Frontal cortex (tissue), 4 donors: ENCODE measurements at places on chromosomes 6 and 20.

- DNase-seq: no peak
Measured at GRCh38 chr6:101682937-101683336, 289.4 kb downstream of the GRIK2 start.

DNA sequence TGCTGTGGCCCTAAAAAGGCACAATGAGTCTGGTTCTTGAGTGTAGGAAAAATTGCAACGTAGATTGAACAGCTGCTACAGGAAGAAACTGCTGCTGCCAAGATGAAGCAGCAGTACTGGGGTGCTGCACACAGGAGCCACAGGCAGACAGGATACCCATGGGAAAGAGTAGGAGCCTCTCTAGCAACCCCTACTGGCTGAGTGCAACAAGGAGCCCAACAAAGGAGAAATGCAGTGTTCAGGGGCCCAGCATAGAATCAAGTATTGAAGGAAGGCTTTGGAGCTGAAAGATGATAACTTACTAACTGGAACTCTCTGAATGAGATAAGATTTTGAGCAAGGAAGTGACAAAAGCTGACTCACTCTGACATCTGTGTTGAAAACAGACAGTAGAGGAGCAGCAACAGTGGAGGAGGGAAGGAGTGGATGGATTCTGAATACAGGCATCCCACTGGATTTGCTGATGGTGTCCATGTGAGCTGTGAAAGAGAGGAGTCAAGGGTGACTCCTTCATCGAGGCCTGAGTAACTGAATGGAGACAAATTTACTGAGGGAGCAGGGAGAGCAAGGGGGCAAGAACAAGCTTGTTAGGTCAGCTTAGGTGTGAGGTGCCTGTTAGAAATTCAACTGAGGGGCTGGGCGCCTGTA, 534.7 kb upstream of the JARID2 start:
- no peak for DNase-seq

DNA sequence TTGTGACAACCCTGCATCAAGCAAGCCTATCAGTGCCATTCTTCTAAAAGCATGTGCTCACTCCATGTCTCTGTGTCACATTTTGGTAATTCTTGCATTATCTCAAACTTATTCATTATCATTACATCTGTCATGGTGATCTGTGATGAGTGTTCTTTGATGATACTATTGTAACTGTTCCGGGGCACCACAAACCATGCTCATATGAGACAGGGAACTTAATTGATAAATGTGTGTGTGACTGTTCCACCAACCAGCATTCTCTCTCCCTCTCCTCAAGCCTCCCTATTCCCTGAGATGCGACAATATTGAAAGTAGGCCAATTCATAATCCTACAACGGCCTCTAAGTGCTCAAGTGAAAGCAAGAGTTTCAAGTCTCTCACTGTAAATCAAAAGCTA, 4.0 kb downstream of the HUS1B start:
- DNase-seq: no peak

DNA sequence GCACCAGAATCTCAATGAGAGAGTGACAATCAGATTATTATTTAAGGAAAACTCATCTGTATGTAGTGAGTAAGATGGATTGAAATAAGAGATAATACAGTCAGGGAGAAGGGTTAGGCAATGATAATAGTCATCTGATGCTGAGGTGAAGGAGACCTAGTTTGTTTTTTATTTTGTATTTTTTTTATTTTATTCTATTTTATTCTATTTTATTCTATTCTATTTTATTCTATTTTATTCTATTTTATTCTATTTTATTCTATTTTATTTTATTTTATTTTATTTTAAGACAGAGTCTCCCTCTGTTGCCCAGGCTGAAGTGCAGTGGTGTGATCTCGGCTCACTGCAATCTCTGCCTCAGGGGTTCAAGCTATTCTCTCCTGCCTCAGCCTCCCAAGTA, 72.7 kb upstream of the RCAN2 start:
- DNase-seq: no peak

DNA sequence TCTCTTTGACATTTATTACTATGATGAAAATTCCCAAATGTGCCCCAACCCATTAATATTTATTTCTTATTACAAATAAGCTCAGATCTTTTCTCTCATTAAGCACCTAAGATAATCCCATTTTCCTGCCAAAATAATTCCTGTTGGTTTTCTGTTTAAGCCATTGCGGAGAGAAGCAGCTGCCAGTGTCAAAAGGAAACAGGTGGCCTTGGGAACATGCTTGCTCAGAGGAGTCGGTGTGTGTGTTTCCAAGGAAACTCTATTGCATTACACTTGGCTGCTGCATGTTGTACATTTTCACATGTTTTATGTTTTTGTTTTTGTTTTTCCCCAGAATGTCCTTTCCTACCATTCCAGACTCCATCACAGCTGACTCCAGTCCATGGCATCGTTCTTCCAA, 56.4 kb downstream of the CD24 start:
- DNase-seq: no peak

DNA sequence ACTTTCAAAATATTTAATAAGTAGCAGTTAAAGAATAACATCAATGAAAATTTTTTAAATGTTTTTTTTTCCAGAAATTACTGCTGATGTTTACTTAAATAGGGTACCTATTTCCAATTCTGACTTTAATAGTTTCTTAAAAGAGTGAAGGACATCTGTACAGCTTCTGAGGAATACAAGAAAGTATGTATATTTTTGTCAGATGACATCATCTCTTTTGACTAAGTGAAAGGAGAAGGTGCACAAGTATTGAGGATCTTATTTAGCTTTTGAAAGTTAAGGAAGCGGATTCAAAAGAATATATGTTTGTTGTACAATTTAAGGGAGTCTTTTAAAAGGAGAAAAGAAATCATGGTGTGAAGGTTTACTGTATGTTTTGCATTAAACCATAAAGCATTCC, 90.0 kb upstream of the SLC35B3 start:
- no peak for DNase-seq

DNA sequence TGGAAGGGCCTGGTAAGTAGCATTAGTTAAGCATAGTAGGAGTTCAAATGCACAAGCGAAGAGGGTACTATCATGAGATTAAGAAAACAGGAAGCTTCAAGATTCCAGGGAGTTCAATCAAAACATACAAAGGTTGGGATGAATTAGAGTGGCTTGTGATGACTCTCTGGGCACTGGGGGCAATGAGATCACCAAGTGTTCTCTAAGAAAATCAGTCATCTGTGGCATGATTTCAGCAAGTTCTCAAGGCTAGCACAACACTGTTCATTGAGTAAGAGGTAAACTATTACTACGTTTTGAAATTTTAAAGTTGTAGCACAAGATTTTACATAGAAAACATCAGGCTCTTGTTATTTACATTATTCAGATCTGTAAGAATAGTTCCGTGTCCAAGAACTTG, 139.7 kb upstream of the FLRT3 start:
- DNase-seq: no peak

DNA sequence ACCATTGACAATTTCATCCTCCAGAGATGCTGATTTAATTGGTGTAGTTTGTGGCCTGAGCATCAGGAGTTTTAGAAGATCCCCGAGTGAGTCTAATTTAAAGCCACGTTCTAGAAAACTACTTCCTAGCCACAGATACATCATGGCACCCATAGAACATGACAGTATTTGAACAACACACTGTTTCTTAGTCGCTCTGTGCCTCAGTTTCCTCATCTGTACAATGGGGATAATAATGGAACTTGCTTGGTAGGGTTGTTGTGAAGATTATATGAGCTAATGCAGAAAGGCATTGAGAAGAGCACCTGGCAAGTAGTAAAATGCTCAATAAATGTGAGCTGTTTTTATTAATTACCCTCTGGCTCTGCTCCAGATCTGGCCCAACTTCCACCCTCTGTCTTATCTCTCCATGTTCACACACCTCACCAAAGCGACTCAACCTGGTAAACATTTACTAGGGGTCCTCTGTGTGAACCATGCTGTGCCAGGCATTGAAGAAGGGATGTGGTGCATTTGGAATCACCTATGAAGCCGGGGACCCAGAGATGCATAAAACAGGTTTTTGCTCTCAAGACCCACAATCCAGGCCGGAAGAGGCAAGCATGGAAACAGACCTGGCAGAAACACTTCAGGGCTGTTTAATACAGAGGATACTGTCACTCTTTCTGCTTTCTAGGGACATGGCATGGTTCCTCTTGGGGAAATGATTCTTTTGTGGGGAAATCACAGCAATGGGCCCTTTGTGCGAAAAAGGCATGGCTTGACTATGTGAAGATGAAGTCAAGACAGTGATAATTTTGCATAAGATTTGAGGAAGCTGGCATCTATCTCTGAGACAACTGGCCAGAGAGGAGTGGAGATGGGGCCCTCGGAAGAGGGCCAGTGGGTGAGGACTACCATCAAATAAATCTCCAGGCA, 16.2 kb upstream of the MRPS18A start:
- DNase-seq: no peak

DNA sequence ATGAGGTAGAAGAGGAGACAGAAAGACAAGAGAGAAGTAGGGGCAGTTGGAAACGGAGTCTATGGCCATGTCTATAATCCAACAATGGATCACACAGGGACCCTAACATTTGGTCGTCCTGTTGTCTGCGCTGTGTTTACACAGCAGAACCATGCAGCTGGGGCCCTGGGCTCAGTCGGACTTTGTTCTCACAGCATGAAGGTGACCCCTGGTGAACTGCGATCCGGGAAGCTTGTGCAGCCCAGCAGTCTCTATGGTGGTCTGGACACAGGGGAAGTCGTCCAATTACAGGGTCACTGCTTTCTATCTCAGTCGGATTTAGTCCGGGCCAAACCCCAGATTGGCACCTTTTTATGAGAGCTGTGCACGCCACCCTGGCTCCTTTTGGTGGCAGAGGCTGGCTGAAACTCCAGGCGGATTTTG, 153.6 kb downstream of the FOXA2 start:
- DNase-seq: no peak

DNA sequence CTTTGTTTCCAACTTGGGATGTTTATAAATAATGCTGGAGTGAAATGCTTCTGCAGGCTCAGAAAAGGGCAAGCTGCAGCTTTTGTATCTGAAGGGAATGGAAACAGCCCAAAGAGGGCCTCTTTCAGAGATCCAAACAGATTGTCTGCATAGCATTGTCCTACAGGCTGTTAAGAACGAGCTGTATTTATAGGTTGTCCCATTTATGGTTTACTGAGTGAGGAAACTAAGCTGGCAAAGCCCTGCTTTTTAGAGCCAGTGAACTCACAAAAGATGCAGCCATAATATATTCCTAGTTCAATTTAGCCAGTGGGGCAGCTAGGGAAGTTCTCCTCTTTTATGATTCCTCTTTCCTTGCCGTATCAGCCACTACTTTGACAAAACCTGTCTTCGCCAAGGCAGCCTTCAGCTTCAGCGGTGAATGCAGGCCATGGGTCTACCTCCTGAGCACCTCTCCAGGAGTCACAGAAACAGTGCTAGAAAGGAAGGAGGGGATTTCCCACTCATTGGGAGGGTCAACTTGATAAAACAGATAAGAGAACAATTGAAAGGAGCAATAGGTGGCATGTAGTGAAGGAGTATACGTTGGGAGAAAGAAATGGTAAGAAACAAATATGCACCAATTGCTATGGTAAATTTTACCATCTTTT, 15.0 kb downstream of the KIAA0319 start:
- no peak for DNase-seq

- no peak for DNase-seq
Measured at GRCh38 chr6:99871641-99872040, 122.4 kb downstream of the MCHR2 start.

DNA sequence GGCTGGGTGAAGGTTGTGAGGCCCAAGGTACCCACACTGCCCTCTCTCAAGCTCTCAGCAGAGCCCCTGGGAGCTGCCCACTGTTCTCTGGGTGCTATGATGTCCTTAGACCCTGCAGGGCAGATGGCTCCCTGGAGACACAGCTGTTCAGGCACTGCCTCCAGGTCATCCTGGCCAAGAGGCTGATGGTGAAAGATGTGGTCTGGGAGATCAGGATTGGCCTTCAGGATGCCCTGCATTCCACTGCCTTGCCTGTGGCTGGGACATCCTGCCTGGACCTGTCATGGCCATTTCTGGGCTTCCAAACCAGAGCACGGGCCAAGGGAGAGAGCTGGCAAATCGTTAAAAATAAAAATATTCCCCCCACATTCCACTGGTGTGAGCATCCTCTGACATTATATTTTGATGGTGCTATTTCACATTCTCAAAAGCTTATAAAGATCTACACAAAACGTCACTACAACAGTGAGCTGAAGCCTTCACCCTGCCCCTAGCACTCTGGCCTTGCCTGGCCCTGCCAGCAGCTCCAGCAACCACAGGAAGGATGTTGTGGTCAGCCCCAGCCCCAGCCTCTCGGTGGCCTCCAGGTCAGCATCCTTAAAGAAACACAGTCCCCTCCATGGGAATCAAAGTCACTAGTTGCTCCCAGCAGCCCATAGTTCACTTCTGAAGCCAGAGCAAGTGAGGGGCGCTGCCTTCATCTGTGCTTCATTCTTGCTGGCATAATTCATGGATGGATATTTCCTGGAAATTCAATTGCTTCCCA, 13.5 kb upstream of the KCNK16 start:
- no peak for DNase-seq

DNA sequence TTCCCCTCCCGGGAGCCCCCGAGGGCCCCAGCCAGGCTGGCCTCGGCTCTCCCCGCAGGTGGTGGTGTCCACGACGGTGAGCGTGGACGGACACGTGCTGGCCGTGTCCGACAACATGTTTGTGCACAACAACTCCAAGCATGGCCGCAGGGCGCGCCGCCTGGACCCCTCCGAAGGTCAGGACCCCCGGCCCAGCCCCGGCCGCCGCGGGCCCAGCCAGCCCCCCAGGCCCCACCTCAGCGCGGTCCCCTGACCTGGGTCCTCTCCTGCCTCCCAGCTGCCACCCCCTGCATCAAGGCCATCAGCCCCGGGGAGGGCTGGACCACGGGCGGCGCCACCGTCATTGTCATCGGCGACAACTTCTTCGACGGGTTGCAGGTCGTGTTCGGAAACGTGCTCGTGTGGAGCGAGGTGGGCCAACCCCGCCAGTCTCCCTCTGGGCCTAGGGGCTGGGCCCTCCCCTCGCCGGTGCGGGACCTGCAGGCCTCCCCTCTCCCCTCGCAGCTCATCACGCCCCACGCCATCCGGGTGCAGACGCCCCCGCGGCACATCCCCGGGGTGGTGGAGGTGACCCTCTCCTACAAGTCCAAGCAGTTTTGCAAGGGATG, 51.0 kb downstream of the CPXM1 start:
- DNase-seq: no peak

DNA sequence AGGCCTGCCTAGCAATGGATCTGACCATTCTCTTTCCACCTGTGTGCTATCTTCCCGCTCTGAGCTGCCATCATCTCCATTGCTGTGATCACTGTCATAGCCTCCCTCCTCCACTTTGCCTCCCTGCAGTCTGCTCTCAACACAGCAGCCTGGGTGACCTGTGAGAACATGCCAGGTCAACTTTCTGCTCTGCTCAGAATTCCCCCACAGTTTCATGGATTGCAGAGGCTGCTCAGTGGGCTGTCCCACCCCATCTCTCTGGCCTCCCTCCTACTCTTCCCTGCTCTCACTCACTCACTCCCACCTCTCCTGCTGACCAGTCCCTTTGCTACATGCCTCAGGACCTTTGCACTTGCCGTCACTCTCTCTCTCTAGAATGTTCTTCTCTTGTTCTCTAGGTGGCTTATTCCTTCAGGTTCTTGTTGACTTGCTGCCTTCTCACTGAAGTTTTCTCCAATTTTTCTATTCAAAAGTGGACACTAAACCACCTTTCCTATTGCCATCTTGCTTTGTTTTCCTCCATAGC, 159.9 kb downstream of the CD83 start:
- DNase-seq: no peak

GRCh38 chr20:36217226-36217625, 19.1 kb upstream of the AAR2 start:
- no peak for DNase-seq

GRCh38 chr20:53174454-53174853, 202.3 kb downstream of the TSHZ2 start:
- DNase-seq: no peak

- no peak for DNase-seq
Measured at GRCh38 chr6:37556881-37557644, 57.4 kb upstream of the CCDC167 start.

- no peak for DNase-seq
Measured at GRCh38 chr20:45014671-45015415, 48.5 kb downstream of the STK4 start.
